ENCODE measurements at places on chromosomes 4 and X.

- no peak for DNase-seq
Observed at GRCh38 chrX:41003506-41004270, 81.6 kb upstream of the USP9X start.

- DNase-seq: no peak
Observed at GRCh38 chr4:97987019-97987648, 156.1 kb downstream of the STPG2 start.

DNA sequence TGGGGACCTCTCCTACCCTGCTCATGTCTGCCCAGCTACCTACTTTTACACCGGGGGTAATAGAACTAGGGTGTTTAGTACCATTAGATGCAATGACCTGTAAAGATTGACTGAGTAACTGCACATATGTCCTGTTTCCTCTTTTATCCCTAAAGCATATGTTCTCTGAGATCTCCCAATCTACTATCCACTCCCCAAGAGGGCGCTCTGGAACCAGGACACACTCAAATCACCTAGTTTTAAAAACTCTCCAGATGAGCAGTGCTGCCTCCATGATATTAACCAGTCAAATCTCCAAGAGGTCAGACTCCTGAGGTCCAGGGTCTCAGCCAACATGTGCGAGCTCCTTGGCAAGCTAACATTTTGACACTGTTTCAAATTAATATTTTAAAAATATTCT, 87.0 kb upstream of the TSPAN5 start:
- DNase-seq: no peak

- DNase-seq: no peak
Observed at GRCh38 chrX:10945498-10945897, 165.6 kb upstream of the HCCS start.

GRCh38 chrX:25005382-25006185, 10.2 kb downstream of the ARX start:
- no peak for DNase-seq

DNA sequence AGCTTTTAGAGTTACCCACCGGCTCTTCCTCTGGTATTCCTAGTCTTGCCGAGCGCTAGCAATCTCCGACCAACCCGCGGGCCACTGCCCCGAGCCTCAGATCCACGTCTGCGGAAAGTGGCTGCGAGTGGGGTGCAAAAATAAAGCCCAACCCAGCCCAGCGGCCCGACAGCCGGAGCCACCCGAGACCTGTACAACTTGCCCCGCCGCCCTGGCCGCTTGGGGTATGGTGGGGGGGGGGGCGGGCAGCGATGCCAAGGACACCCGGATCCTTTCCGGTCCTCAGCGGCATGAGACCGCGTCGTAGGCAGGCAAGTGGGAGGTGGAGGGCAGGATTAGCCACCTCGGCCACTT, 1.6 kb downstream of the SLITRK4 start:
- DNase-seq: no peak

DNA sequence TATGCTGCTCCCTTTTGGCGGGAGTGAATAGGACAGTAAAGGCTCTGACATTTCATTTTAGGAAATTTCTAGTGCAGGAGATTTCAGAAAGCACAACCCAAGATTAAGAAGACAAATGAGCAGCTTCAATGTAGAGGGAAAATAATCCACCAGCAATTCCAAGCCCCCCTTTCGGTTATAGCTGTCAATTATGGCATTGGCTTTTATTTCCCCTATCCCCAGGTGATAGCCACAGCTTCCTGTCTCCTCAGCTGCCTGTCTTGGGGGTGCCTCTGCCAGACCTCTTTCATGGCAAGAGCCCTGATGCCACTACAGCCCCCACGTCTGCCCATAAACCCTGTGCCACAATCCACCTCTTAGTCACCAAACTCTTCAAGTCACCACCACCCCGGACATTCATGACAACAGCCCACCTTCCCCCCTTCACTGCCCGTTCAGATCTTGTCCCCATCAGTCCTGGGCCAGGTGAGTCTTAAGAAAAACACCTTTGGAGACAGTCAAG, 48.4 kb upstream of the CLNK start:
- no peak for DNase-seq

DNA sequence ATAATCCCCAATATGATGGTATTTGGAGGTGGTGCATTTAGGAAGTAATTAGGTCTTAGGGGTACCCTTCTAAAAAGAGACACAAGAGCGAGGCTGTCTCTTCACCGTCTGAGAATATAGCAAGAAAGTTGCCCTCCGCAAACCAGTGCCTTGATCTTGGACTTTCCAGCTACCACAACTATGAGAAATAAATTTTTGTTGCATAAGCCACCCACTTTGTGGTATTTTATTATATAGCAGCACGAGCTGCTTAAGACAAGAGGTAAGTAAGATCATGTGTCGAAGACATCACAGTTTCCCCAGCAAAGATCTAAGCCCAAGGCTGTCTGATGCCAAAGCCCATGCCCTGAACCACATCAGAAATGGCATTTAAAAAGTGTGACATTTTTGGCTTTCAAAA, 9.6 kb upstream of the EXOSC9 start:
- DNase-seq: peak; percentile 77

GRCh38 chrX:11579636-11580600, 85.8 kb downstream of the ARHGAP6 start:
- DNase-seq: no peak

- DNase-seq: no peak
Observed at GRCh38 chr4:101630319-101630986, 160.1 kb upstream of the BANK1 start.

GRCh38 chr4:7398104-7398423, 36.7 kb downstream of the PSAPL1 start:
- no peak for DNase-seq

- no peak for DNase-seq
Observed at GRCh38 chrX:150293311-150294013, 69.7 kb upstream of the MAMLD1 start.

DNA sequence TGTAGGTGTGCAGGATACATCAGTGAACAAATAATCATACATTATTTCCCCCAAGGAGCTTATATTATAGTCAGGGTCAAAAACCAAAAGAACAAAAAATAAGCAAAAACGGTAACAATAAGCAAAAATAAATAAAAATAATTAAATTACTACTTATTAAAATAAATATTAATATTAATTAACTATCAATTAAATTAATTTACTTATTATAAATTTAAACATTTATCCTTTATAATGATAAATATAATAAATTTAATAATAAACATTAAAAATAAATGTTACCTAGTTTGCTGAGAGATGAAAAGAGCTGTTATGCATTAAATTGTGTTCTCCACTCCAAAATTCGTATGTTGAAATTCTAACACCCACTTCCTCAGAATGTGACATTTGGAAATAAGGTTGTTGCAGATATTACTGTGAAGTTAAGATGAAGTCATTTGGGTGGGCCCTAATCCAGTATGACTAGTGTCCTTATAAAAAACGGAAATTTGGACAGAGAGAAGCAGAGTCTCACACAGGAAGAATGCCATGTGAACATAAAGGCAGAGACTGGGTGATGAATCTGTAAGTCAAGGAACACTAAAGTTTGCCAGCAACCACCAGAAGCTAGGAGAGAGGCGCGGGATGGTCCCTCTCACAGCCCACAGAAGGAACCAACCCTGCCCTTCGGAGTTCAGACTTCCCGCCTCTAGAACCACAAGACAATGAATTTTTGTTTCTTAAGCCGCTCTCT, 67.2 kb upstream of the IBSP start:
- peak; percentile 13 for DNase-seq

GRCh38 chr4:7120341-7120740, 52.5 kb upstream of the GRPEL1 start:
- DNase-seq: no peak

DNA sequence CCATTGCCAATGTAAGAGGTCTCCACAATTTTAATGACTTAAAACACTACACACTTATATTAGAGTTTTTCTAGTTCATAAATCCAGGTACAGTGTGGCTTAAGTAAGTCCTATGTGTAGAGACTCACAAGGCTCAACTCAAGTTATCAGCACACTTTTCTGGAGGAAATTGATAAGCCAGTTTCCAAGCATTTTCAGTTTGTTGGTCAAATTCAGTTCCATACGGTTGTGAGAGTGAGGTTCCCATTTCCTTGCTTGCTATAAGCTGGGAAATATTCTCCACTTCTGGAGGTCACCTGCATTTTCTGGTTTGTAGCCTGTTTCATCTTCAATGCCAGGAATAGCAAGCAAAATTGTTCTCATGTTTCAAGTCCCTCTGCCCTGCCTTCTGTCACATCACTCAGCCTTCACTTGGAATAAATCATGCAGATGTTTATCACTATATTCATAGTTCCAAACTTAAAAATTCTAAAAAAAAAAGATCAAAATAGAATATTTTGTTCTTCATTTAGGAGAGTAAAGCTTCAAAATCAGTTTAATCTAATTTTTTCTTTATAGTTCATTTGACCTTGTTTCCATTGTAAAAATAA, 1137.5 kb upstream of the INTU start:
- no peak for DNase-seq

- DNase-seq: no peak
Observed at GRCh38 chr4:108272046-108272445, 103.3 kb upstream of the LEF1 start.

DNA sequence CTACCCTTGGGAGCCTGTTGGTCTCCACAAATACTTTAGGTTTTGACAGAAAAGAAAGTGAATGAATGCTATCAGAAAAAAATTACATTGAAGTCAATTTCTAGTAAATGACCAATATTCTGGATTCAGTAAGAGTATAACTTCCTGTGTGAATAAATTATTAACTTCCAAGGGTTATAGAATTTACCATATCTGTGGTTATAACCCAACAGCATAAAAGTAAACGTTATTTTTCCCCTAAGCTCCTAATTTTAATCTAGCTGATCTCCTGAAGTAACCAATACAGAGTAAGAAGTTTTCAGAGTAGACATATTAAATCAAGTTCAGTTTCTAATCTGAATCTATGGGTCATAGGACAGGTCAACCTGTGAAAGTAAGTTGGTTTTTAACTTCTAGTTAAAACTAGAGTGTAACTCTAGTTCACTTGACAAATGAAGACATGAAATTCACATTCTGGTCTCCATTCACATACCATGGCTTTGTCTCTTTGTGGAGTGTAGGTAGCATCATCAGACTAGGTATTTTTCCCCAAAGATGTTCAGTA, 22.8 kb downstream of the DTHD1 start:
- no peak for DNase-seq

DNA sequence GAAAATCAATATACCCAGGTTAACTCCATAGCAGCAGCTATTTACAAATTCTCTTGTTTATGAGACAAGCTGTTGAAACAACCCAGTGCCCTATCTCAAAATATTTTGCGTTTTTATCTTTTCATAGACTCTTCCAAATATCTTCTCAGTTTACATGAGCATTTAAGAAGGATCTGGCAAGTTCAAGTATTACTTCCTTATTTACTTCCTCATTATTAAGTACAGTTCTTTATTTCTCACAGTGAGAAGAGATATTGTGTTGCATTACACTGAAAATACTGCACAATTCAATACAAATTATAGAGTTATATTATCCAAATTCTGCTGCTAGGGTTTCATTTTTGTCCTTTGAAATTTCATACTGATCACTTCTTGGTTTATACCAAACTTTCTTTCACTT, 43.6 kb upstream of the UCP1 start:
- DNase-seq: no peak

DNA sequence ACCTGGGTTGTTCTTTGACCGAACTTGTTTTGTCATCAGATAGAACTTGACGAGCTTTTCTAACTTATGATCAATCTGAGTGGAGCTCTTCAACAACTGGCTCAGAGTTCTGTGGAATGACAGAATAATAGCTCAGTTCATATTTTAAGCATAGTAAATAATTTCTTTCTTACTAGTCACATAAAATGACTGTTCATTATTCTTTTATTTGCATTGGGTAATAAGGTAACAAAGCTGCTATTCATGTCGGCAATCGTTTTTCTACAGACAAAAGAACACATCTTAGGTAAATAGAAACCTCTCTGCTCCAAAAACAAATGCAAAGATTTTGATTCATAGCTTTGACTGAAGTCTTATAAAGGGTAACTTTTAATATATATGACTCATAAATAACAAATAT, 57.3 kb upstream of the CXCL8 start:
- DNase-seq: no peak

GRCh38 chr4:38924353-38924752, 56.7 kb downstream of the FAM114A1 start:
- DNase-seq: no peak

- DNase-seq: no peak
Observed at GRCh38 chrX:68732906-68733493, 85.5 kb downstream of the STARD8 start.

DNA sequence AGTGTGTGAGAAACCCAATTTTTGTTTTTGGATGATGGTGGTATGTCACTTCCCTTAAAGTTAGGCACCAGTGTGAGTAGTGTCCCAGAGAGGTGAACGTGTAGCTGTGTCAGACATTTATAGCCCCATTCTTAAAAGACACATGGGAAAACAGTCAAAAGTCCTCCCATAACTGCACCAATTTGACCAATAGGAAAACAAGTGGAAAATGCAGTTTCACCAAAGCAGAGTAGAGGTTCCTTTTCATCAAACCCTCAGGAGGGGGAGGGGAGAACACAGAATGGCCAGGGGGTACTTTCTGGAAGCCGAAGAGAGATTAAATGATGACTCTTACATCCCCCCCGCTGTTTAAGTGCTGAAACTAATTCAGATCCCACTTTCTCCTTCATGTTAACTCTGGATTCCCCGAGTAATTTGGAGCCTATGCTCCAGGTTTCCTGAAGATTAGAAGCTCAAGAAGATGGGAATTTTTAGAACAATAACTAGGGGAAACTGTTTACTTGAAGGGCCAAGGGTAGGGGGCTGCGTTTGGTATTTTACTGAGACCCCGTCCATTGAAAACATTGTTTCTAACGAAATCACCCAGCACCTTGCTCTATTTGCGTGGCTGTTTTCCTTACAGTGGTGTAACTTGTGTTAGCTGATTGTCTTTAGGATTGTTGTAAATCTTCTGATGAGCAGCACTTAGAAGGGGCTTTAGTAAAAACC, 2.1 kb upstream of the LEF1 start:
- no peak for DNase-seq

GRCh38 chrX:129900054-129900453, 5.9 kb upstream of the UTP14A start:
- no peak for DNase-seq

GRCh38 chrX:11791090-11791489, 33.1 kb downstream of the MSL3 start:
- DNase-seq: no peak

- DNase-seq: no peak
Observed at GRCh38 chr4:41140410-41140809, 73.9 kb downstream of the APBB2 start.

- DNase-seq: no peak
Observed at GRCh38 chrX:45009371-45010000, 136.5 kb downstream of the KDM6A start.

DNA sequence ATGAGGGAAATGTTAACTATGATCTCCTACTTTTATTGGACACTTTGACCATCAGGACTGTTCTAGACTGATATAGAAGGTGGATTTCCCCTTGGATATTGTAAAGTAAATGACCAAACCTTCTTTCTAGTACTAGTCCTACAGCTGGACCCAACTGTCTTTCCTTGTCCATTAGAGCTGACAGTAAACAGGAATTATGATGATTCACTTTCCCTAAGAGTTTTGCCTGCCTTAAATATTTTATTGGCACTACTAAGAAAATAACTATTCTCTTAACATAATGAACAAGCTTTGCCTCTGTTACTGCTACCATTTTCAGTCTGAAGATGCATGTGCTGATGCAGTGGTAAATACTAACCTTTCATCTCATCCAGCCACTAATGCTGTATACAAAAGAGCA, 915.4 kb downstream of the CENPC start:
- no peak for DNase-seq

Data from AG09309 (cell line).